ENCODE measurements at places on chromosomes 7 and 10.

DNA sequence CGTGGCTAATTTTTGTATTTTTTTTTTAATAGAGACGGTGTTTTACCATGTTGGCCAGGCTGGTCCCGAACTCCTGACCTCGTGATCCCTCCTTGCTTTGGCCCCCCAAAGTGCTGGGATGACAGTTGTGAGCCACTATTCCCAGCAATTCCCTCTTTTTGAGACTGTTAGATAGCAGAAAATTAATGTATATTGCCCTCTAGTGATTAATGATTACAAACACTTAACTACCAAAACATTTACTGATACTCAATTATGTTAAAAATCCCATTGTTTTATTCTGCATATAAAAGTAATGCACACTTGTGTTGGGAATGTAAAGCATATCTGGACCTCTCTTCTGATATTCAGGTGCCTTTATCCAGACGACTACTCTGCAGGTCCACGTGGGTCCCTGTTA, 41.2 kb upstream of the COBL start:
- DNase-seq: no peak

- peak; percentile 39 for DNase-seq
Measured at GRCh38 chr7:16753932-16754855, 639 bp downstream of the TSPAN13 start.

DNA sequence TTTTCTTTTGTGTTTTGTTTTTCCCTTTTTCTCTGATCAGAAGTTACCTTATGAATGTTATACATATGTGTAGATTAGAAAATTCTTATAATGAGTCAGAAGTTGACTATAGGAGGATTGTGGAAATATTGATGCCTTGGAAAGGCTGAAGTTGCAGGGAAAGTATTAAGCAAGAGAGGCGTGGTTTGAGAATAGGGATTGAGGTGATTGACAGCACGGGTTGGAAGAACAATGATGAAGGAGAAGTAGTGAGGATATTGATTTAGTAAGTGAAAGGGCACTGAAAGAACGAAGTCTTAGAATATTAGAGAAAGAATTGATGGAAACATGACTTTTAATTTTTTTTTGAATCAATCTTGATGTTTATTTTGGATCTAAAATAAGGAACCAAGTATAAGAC, 176.0 kb downstream of the EXOC4 start:
- DNase-seq: no peak

DNA sequence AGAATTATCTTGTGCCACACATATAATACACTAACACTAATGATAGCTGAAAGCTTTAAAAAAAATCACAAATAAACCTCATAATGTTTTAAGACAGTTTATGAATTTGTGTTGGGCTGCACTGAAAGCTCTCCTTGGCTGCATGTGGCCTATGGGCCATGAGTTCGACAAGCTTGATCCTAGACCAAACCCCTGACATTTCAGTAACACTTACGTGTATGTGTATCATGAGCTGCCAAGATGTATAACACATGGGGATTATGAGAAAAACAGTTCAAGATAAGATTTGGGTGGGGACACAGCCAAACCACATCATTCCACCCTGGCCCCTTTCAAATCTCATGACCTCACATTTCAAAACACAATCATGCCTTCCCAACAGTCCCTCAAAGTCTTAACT, 823.8 kb downstream of the PCDH15 start:
- DNase-seq: no peak

GRCh38 chr7:26022982-26023381, 129.0 kb upstream of the NFE2L3 start:
- DNase-seq: no peak

- DNase-seq: no peak
Measured at GRCh38 chr7:106772655-106773108, 92.4 kb upstream of the PIK3CG start.

GRCh38 chr7:104933521-104933988, 80.5 kb upstream of the KMT2E start:
- peak; percentile 23 for DNase-seq

DNA sequence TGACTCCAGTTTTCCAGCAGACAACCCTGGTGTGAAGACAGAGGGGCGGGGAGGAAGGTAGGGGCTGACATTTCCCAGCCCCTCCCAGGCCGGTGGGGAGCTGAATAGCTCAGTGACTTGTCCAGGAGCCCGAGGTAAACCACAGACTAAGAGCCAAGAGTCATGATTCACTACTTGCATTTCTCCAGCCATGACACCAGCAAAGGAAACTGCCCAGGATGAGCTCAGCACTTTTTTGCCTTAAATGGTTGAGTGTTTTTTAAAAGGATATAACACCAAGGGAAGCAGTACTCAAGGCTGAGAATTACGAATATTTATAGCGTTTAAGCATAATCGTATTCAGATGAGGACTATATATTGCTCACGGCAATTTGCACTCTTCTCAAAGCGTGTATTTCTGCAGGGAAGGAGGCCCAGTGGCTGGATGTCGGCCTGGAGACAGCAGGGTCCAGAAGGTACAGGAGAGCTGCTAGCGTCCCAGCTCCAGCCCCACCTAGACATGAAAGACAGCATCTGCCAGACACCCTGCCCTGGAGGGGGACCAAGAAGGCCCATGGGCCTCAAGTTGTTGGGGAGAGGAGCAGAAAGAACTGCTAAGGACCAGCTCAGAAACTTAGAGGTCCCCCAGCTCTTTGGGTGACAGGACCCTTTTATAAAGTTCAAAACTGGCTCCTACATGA, 141.4 kb downstream of the GRID1 start:
- DNase-seq: no peak

GRCh38 chr7:22651534-22652243, 75.3 kb upstream of the IL6 start:
- no peak for DNase-seq

DNA sequence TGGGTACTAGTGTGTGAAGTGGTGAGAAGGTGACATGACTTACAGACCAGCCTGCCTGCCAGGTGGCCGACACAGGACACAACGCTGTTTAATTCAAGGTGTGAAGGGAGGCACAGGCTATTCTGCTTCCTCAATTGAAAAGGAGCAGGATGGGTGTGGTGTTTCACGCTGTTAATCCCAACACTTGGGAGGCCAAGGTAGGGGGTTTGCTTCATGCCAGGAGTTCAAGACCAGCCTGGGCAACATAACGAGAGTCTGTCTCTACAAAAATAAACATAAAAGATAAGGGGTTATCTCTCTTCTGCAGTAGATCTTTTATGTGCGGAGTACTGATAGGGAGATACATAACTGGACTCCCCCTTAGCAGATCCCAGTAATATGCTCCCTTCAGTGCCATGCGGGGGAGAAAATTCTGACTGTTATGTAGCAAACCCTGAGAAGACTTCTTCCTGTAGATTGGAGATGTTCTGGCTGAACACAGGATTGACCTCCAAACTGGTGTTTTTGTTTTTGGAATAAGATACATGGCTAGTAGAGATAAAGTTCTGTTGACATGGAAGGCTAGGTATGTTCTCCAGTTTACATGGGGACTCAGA, 63.2 kb downstream of the CCNY start:
- DNase-seq: no peak

DNA sequence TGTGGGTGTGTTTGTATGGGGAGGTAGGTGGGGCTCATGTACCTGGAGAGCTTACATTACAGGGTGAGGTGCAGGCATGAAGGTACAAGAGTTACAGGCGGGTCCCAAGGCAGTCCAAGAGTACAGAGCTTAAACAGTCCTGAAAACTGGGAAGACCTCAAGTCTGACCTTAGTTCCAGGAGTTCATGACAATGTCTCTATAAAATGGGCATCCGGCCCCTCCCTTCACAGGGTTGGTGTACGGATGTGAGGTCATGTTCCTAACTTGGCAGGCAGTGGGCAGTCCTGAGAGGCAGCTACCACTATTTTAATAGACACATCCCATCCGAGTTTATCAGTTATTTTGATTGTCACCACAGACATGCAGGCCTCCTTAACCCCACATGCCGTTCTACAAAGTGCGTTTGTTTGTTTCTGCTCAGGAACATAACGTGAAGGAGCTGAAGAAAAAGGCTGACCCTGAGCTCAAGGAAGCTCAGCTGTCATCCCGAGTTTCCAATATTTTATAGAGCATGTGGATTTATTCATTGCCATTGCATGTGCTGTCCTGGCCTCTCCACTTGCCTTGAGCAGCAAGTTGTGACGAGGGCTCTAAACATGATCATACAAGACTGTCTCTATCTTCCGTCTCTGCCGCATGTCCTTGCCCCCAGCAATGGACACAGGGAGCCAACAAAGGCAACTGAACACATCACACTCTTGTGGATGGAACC, 647.5 kb upstream of the IGFBP3 start:
- DNase-seq: no peak

DNA sequence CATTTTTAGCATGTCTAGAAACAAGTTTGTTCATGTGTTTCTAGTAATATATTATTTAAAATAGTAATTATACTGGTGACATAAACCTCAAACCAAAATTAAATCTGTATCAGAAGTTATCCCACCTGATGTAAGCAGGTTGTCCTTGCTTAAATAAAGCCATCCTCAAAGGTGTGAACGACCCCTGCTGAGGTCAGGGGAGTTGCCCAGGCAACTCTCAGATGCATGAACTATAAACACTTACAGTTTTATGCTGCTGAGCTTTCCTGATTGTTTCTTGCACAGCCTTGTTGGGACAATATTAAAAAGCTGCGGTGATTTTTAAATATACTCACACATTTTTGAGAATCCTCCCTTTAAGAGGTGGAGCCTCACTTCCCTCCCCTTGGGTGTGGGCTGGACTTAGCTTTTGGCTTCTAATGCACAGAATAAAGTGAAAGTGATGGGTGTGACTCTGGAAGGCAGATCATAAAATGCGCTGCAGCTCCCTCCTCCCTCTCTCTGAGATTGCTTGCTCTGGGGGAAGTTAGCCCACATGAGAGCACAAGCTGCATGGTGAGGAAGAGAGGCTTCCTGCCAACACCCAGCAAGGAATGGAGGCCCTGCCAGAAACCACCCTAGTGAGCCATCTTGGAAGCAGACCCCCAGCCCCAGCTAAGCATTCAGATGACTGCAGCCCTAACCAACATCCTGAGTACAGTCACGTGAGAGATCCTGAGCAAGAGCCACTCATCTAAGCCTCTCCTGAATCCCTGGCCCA, 152.7 kb downstream of the SKIDA1 start:
- no peak for DNase-seq

GRCh38 chr10:100687143-100688003, 58.0 kb upstream of the PAX2 start:
- no peak for DNase-seq

All from memory B cell (primary cell).